ENCODE measurements at places on chromosomes 16 and 17.
A peak's percentile ranks its signal among the peaks of the same experiment; 100 is the strongest.

- peak; percentile 38 for DNase-seq
These were observed 140.5 kb downstream of the SEC14L1 start for GRCh38 chr17:77281122-77281903.

GRCh38 chr16:82451449-82451848 is 175.3 kb upstream of the CDH13 start:
- DNase-seq = no peak

GRCh38 chr17:6551869-6552531 is 4.4 kb downstream of the PITPNM3 start:
- DNase-seq = no peak

DNA sequence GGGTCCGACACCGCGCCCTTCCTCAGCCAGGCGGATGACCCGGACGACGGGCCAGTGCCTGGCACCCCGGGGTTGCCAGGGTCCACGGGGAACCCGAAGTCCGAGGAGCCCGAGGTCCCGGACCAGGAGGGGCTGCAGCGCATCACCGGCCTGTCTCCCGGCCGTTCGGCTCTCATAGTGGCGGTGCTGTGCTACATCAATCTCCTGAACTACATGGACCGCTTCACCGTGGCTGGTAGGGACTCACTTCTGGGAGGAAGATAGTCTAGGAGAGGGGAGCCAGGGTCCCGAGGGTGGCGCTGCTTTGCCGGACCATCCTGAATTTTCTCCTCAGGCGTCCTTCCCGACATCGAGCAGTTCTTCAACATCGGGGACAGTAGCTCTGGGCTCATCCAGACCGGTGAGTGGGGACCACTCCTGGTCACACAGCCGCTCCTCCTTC is 601 bp downstream of the SPNS1 start:
- no peak for DNase-seq

DNA sequence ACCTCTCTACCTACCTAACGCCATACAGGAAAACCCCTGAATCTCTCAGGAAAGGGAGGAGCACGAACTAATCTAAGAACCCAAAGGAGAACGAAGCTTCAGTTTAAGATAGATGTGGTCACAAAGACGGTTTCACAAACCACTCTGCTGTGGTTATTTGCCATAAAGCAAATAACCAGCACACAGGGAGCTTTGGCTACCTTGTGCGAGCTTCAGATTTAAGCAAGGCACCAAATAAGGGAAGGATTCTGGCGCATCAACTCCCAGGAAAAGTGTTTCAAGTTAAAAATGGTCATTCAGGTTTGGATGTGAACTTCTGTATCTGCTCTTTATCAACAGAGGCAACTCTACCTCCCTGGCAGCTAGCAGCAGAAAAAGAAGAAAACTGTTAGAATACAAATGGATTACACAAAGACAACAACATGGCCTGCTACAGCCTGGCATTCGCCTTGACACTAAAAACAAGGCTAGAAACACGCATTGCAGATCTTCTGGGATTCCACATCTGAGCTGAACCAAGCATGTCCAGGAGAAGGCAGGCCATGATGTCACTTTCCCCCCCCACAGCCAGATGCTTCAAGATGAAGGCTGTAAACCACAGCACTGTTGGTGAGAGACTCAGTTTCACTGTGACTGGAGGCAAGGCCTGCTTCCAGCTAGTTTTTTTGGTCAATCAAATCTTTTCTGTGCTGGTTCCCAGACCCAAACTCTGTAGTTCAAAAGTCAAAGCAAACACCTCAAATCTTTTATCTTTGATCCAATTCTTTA is 43.6 kb downstream of the SMG6 start:
- peak; percentile 48 for DNase-seq

DNA sequence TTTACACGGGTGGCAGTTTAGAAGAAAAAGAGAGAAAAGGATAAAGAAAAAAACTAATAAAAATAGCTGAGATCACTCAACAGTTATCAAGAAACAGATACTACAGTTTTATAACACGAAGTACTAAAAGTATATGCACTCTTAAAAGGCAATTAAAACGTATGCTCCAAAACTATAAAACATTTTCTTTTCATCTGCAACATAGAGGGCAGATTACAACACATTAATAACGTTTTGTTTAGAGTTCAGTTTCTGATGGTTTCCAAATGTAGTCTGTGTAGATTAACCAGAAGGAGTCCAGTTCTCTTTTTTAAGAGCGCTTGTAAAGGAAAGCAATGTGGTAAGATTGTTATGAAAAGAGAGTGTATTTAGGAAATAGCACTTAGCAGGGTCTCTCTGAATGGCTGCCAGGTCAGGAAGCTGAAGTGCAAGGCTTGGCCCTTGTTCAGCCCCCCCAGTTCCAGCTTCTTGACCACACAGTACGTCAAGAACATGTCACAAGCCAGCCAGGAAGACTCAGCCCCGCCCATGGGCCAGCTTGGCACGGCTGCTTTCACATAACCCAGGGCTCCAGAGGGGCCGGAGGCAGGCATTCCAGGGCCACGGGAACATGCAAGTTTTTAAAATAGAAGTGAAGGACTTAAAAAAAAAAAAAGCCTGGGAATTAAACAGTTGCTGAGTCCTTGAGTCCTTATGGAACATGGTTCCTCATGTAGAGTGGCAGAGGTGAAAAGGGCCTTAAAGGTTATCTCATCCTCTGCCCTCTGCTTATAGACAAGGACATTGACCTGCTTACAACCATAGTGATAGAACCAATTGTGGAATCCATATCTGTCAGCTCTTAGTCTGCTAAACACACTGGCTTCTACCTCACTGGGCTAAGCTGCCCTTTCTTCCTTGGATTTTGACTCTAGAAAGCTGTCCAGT is 147.4 kb upstream of the TBX2 start:
- DNase-seq = no peak

- DNase-seq = no peak
These were observed 812.3 kb downstream of the CDH11 start for GRCh38 chr16:64309398-64310110.

DNA sequence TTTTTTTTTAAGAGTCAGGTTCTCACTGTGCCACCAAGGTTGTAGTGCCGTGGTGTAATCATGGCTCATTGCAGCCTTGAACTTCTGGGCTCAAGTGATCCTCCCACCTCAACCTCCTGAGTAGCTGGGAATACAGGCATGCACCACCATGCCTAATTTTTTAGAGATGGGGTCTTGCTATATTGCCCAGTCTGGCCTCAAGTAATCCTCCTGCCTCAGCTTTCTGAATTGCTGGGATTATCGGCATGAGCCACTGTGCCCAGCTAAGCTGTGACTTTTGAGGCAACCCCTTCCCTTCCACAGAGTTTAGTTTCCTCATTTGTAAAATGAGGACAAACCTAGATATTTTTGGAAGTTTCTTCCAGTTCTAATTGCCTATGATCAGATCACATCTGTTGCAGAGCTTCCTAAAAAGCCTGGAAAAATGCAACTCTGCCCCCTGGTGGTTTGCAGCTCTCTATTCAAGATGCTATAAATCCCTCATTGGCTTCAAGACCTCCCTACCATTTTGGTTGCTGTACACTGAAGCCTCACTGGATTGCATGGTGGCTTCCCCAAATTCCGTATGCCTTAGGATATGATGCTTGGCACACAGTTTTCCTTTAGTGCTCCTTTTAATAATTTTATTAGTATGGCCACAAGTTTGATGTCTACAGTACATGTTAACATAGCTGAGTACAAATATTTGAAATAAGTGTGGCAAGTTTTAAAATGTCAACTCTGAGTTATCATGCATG is 19.3 kb downstream of the GDE1 start:
- peak; percentile 53 for DNase-seq

DNA sequence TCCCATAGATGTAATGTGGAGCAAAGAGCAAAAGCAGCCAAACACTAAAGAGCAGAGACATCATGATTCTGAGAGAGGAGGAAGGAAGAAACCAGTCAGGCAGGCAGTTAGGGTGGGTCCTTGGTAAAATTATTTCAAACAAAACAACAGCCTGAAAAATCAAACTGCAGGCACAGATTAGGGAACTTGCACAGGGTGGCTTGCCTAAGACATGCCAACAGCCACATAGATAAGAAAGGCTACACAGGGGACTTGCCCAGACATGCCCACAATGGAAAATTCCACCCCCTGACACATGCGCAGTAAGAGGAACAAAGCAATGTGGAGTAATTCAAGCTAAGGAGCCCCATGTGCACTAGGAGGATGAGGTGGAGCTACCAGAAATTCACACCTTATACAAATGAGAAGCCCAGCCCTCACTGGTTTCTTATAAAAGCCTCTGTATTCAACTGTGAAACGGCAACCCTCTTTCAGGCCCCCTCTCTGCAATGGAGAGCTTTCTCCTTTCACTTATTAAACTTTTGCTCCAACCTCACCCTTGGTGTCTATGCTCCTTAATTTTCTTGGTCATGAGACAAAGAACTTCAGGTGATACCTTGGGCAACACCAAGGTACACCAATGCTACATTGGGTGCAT is 7.3 kb upstream of the GAS7 start:
- DNase-seq = no peak

DNA sequence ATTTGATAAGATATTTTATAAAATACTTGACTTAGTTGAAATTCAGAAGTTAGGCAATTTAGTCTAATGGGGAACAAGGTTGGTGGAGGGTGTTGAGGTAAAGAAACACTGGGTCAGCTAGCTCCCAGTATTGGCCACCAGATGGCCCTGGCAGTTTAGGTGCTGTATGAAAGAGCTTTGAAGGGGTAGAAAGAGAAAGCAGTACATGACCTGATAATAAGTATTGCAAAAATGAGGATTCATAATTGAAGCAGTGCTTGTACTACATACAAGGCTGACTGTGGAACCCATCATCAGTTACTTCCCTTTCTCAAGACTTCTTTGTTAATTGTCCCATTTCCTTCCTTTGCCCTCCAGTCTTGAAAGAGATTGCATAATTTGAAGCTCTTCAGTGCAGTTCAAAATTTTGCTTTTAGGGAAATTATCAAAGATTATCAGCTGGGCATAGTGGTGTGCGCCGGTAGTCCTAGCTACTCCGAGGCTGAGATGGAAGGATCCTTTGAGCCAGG is 29.4 kb downstream of the TANC2 start:
- DNase-seq = no peak

GRCh38 chr16:69888005-69888590 is 63.0 kb upstream of the CLEC18A start:
- DNase-seq = no peak

DNA sequence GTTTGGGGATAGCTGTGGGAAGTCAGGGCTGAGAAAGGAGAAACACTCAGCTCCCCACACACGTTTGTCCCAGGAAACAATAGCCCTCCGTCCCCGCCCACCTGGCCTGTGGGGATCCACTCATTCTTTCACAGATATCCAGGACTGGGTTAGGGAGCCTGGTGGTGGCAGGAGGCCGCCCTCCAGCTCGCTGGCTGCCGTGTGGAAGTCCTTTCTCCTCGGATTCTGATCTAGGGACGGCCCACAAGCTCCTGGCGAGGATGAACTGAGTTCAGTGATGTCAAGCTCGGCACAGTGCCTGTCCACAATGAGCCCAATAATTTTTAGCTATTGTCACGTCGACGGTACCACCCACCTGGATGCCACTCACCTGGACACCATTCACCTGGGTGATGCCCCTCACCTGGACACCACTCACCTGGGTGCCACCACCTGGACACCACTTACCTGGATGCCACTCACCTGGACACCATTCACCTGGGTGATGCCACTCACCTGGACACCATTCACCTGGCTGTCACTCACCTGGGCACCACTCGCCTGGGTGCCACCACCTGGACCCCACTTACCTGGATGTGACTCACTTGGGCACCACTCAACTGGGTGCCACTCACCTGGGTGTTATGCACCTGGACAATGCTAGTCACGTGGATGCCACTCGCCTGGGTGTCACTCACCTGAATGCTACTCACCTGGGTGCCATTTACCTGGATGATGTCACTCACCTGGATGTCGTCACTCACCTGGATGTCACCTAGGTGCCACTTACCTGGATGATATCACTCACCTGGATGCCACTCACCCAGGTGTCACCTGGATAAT is 172.5 kb upstream of the FOXF1 start:
- DNase-seq = no peak
